ENCODE measurements at places on chromosomes 1 and 21. TPM values are rescaled to one million over a fixed set of nuclear protein-coding genes. Genes with fewer than 3 reads are reported as not detected.
A peak's percentile ranks its signal among the peaks of the same experiment; 100 is the strongest.

- DNase-seq: no peak
Observed at GRCh38 chr1:92567211-92567868, 80.6 kb upstream of the GFI1 start.

GRCh38 chr1:33176362-33176850 lies 5.4 kb downstream of the TRIM62 start:
- no peak for DNase-seq

- DNase-seq: no peak
Observed at GRCh38 chr1:101344745-101345144, 107.9 kb downstream of the S1PR1 start.

DNA sequence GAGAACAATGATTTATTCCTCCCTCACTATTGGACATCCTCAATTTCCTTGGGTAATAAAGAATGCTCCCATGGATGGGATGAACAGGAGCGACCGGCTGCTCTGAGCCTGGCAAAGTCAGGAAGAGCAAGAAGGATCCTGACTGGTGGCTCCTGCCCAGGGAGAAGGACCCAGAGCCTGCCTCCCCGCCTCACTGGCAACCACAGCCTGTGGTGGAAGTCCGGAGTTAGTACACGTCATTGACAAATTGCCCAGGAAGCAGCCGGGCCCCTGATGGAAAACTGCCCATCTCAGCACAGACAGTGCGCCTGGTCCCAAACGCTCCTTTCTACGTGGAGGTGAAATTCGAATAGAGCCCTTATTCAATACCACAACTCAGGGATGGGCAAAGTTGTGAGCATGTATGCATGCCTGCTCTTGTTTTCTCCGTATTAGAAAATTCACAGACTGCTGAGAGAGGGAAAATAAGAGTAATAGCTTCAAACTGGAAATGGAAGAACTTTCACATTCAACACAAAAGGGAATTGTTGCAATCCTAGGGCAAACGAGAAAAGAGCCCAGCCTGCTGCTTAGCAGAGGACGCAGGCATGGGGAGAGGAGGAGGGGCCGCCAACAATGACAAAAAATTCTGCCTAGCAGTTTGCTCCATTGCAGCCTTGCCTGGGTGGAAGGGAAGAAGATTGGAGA lies 397.1 kb upstream of the VAMP3 start:
- DNase-seq: no peak

GRCh38 chr1:79089946-79090345 lies 83.4 kb upstream of the ADGRL4 start:
- no peak for DNase-seq

DNA sequence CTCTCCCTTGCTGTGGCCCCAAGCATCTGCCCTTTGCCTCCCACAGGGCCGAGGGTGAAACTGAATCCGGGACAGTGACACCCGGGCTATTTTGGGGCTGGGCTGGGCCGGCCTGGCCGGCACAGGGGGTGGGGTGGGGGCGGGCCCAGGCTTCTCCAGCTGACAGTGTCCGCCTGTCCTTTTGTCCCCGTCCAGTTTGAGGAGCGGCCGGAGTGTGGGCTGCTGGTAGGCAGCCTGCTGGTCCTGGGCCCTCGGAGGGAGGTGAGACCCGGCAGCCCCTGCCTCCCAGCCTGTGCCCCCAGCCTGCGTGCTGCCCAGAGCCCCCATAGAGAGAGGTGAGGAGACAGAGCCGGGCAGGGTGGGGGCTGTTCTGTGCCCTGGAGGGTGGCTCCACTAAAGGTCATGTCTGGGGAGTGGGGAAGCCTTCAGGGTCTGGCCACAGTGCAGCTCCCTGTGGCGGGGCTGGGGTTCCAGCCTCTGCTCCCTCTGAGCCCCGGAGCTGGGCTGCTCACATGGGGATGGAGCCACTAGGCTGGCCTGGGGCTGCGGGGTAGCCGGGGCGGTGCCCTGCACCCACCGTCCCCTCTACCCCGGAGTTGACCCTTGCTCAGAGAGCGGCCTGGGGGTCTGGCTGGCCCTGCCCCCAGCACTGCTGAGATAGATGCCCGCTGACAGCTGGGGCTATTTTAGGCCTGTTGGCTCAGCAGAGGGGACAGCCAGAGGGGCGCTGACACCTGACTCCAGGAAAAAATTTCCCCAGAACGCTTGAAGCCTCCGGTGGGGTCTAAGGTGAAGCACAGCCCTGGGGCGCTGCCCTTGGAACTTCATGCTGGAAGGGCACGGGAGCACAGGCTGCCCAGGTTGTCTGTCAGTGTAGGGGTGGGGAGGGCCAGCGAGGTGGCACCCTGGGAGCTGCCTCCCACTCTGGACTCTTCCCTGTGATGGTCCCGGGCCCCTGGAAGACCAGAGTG lies at the start of gene OBSCN:
TSS of gene OBSCN (plus strand) at position 194 of the 971 bp plus-strand sequence. CDS start 3,740 bp downstream, outside the sequence.
- no peak for DNase-seq

DNA sequence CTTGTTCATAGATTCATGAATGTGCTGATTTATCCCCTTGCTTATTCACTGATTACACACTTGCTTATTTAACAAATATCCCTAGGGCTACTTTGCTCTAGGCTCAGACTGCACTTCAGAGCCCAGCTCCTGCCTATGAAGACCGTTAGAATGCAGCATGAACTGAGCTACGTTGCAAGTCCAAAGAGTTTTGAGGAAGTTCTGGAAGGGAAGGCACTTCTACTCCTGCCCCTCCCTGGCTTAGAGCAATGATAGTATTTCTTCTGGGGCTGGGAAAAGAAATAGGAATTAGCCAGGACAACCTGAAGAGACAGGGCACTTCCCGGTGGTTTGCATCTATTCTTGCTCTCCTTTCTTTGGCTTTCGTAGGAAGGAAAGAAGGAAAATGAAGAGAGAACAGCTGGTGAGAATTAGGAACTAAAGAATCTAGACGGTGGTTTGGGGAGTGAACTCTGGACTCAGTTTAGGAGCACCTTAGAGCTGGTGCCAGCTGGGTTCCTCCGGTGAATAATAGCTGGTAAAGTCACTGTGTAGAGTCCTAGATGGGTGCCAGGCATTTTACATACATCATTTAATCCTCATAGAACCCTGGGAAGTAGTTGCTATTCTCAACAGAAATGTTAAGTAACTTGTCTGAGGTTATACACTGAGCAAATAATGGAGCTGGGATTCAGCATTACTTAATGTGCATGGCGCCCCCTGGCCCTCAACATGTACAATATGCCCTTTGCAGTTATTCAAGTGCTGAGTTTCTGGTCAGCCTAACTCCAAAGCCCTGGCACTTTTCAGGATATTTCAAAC lies 65.9 kb downstream of the NDUFS5 start:
- DNase-seq: no peak

GRCh38 chr1:212596798-212597197 lies 11.8 kb upstream of the ATF3 start:
- DNase-seq: no peak

- no peak for DNase-seq
Observed at GRCh38 chr21:44814498-44815023, 3.3 kb downstream of the SUMO3 start.

GRCh38 chr1:15328351-15329103 lies 81.2 kb upstream of the EFHD2 start:
- peak; percentile 76 for DNase-seq

- DNase-seq: no peak
Observed at GRCh38 chr1:44696789-44697345, 22.4 kb downstream of the ARMH1 start.

GRCh38 chr1:40664791-40665190 lies 691 bp downstream of the RIMS3 start:
- no peak for DNase-seq

- DNase-seq: no peak
Observed at GRCh38 chr1:221631556-221631955, 110.3 kb downstream of the DUSP10 start.

GRCh38 chr1:101310506-101310905 lies 73.7 kb downstream of the S1PR1 start:
- no peak for DNase-seq

DNA sequence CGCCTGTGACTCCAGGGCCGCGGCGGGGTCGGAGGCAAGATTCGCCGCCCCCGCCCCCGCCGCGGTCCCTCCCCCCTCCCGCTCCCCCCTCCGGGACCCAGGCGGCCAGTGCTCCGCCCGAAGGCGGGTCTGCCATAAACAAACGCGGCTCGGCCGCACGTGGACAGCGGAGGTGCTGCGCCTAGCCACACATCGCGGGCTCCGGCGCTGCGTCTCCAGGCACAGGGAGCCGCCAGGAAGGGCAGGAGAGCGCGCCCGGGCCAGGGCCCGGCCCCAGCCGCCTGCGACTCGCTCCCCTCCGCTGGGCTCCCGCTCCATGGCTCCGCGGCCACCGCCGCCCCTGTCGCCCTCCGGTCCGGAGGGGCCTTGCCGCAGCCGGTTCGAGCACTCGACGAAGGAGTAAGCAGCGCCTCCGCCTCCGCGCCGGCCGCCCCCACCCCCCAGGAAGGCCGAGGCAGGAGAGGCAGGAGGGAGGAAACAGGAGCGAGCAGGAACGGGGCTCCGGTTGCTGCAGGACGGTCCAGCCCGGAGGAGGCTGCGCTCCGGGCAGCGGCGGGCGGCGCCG lies at the start of gene SIM2:
TSS of gene SIM2 (plus strand) at position 135 of the 565 bp plus-strand sequence. CDS start 632 bp downstream, outside the sequence.
- peak; percentile 79 for DNase-seq

DNA sequence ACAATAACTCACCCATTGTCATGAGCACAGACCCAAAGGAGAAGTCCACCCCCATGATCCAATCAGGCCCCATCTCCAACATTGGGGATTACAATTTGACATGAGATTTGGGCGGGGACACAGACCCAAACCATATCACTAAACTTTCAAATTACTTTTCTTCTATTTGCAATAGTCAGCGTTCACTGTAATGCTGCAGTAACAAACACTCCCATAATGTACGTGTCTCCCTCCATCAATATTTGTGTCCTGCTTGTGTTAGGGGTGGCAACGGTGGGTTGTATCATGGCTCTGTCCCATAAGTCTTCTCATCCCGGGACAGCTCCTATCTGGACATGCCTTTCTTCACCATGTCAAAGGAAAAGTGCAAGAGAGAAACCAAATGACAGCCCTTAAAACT lies 26.2 kb downstream of the TFF3 start:
- DNase-seq: no peak

DNA sequence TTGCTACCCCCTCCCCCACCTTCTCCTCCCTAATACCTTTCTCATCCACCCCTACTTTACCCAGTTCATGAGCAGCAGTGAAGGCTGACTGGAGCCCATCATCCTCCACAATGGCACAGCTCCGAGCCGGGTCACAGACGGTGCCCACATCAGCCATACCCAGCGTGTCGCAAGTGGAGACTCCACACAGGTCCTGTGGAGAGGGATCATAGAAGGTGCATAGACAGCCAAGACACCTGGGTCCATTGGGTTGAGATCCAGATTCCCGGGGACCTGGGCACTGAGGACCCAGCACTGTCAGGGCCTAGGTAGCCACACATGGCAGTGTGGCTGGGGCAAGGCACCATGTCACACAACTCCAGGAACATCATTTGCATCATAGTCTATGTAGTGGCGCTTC lies 2.7 kb downstream of the ADAMTS4 start:
- no peak for DNase-seq

DNA sequence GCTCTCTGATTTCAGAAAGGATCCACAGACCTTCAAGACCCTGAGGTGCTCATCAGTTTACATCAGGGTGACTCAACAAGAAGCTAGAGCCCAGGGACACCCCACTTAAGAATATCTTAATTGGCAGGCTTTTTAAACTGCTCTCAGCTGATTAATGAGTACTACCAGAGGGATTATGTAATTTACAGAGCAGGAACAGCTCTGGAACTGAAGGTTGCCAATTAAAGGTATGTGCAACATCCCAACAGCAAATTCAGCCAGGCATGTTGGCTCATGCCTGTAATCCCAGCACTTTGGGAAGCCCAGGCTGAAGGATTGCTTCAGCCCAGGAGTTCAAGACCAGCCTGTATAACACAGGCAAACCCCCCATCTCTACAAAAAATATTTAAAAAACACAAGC lies 295.7 kb downstream of the SETD4 start:
- no peak for DNase-seq

DNA sequence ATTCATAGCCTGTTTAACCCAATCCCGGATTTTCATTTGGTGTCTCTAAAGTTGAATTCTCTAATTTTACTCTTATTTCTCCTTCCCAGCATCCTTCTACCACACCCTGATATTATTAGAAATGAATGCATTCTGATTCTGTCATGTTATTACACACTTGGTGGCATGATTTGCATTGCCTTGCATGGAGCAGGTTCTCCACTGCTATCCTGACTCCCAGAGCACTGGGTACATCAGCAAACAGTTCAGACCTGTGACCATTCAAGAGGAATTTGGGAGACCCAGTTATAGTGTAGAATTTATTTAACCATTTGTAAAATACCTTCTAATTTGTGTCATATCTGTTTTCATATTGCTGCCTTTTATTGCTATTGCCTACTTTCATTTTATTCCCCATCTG lies 2.6 kb downstream of the LRRC8B start:
- no peak for DNase-seq

DNA sequence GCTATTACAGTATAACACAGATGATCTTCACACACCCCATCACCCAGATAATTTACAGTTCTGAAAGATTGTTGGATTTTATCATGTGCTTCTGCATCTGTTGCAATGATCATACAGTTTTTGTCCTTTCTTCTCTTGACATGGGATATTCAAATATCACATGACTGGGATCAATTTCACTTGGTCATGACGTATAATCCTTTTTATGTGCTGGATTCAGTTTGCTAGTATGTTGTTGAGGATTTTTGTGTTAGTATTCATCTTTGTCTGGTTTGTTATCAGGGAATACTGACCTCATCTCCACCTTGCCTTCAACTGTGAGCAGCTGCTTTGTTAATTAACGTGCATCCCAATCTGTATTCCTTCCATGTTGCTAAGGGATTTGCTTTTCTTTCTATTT lies 44.7 kb upstream of the DISC1 start:
- DNase-seq: no peak

Gene CLCA1
- polyA plus RNA-seq: not detected

Gene TESK2
- 12.5 TPM for polyA plus RNA-seq

Gene OR2AJ1
- not detected for polyA plus RNA-seq

Gene FAM72D
- 3.5 TPM for polyA plus RNA-seq

Gene ESPN
- 2.1 TPM for polyA plus RNA-seq

Gene CSTB
- 38.0 TPM for polyA plus RNA-seq

Gene RPS6KC1
- polyA plus RNA-seq: 23.4 TPM

Gene MSH4
- 0.37 TPM for polyA plus RNA-seq

Gene RCC1
- 38.1 TPM for polyA plus RNA-seq

Gene DNAJC28
- polyA plus RNA-seq: 3.1 TPM

Gene AMY1A
- polyA plus RNA-seq: 0.17 TPM

Gene KRTAP21-2
- not detected for polyA plus RNA-seq

Gene NUDC
- polyA plus RNA-seq: 66.5 TPM

Measured in left lung (tissue), 14 donors.